ENCODE measurements at places on chromosomes 3 and 15.
A peak's percentile ranks its signal among the peaks of the same experiment; 100 is the strongest.

DNA sequence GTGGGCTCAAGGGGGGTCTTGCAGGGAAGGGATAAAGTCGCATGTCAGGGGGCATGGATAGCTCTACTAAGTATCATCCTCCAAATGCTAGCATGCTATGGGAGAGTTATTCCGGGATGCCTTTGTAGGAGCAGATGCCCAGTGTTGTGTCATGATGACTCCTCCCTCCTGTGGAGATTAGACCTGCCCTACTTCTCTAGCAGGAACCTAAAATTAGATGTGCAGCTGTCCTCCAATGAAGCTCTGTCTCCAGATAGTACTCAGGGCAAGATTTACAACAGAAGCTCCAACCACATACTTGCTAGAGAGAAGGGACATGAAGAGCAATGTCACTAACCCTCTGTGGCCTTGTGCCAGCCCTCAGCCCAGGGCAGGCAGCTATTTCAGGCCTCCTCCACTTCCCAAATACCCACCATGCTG is 82.5 kb downstream of the AGBL1 start:
- DNase-seq = no peak

DNA sequence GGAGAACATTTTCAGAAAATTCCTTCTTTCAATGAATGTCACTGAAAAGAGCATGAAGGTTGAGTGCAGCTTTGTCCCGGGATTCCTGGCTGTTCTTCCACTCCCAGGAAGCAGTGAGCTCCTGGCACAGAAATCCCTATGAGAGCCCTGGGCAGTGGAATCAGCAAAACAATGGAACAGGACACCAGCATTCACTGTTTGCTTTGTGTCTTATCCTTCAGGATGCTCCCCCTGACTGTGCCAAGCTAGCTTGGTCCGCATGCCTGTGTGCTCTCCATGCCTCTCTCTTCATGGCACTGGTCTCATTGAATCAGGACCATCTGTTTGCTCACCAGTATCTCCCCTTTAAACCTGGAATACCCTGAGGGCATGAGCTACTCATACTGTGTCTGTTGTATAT is 102.0 kb upstream of the GADL1 start:
- DNase-seq = no peak

DNA sequence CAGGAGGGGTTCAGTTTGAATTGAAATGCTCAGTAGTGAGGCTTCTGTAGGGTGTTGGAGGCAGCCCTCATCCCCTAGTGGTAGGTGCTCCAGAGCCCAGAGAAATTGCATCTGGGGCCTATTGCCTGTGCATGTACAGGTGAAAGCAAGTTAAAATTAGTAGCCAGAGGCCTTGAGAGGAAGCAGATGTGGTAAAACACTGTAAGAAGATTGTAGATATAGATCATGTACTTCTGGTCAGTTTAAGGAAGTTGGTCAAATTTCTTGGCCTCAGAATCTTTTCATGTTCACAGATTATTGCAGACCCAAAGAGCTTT is 34.6 kb downstream of the IGSF10 start:
- no peak for DNase-seq

- DNase-seq = no peak
Observed at GRCh38 chr15:59307165-59307537, 65.5 kb downstream of the MYO1E start.

- DNase-seq = no peak
Observed at GRCh38 chr3:11523572-11524101, 120.1 kb downstream of the VGLL4 start.

DNA sequence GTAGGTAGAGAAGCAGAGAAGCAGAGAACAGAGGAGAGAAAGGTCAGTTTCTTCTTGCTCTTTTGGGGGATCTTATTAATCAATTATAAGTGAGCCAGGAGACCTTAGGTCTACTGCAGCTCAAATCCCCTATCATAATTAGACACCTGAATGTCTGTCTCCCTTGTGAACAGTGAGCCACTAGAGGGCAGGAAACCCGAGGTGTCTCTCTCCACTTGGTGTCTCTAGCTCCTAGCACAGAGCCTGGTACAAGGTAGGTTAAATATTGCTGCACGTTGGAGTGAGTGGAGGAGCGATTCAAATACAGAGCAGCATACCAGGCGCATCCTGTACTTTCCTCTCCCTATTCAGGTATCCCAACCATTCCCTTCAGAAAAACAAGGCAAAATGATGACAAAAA is 2.0 kb upstream of the ST8SIA2 start:
- no peak for DNase-seq

DNA sequence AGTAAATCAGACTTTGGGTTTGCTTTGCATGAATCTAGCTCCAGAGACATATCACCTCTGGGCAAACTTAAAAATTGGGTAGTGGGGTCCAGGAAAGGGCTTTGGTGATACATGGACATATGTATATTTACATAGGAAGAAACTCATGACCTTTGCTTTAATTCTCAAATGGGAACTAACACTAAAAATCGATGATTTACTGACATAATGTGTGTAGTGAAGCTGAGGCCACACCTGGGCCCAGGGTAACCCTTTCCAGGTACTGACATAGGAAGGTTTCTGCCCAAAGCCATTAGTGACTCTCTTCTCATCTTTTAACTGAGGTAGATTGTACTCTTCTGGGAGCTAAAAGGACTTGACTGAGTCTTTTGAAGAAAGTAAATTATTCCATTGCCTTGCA is 411.2 kb upstream of the TBL1XR1 start:
- no peak for DNase-seq

DNA sequence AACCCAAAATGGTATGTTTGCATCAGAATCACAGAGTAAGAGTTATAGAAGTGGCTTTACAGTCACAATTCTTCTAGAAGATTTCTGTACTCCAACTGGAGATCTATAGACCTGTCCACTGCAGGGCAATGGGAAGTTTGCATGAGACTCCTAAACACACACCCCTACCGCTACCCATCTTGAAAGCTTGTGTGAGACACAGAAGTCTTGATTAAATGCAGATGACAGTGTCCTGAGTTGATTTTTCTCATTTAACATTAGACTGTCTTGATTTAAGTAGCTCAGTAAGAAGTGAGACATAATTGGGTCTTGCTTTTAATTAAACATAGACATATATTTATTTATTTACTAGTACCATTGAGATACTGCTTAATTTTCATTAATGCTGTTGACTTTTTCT is 54.4 kb downstream of the CD47 start:
- no peak for DNase-seq

- DNase-seq = peak; percentile 78
Observed at GRCh38 chr3:53219895-53220483, 35.8 kb downstream of the TKT start.

- DNase-seq = no peak
Observed at GRCh38 chr15:79037848-79038247, 52.7 kb downstream of the RASGRF1 start.

GRCh38 chr3:185290266-185290665 is 36.4 kb upstream of the EHHADH start:
- no peak for DNase-seq

DNA sequence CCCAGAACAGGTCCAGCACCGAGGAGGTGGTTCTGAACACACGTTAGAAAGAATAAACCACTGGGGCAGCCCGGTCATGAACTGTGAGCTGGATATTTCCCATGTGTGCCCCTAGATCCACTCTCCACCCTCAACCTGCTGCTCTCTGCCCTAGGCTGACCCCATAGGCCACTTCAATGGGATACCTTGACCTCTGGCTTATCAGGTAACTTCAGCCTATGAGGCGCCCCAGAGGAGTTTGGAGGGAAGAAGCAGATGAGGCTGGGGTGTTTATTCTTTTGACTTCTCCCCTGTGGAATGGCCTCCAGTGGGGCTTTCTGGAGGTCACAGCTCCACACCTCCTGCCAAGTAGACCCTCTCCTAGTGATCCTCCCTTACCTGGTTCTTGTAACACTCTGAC is 47.7 kb upstream of the SLC7A14 start:
- DNase-seq = no peak

- no peak for DNase-seq
Observed at GRCh38 chr15:55555089-55555488, 33.1 kb downstream of the PYGO1 start.

DNA sequence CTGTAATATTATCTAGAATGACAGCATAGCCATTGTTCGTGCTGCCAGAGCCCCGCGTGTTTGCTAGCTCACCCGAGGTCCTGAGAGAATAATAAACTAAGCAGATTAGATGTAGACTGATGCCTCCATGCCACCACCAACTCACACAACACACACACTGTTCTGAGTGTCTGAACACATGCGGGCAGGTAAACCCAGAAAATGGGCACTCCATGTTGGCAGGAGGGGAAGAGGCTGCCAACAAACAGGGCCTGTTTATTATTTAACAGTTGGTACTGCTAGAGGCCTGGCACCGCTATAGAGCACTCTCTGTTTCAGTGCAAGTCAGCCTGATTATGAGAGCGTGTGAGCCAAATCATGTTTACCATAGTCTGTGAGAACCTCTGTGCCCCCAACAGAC is 299.0 kb downstream of the ZBTB20 start:
- no peak for DNase-seq
